Posterior vena cava (tissue), 2 donors: ENCODE measurements at places on chromosomes 5 and 9.

DNA sequence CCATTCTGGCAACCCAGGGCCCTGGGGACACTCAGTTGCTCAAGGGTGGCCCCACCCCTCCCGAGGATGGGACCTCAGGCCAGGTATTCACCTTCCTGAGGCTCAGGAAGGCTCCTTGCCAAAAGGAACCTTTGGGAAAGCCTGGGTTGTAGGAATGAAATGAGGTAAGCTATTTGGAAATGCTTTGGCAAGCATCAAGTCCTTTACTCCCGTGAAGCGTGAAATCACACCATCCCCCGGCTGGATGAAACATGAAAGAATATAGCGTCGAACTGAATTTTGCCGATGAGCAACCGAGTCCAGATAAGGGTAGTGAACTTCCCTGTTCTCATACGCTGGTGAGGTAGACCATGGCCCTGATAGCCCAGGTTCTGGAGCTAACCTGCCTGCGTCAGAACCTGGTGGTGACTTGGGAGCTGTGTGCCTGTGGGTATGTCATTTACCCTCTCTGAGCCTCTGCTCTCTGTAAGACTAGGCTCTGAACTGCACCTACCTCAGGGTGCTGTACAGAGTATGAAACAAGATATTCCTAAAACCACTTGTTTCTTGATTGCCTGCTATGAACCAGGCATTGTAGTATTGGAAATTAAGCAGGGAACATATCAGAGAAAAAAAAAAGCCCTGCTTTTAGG, 105.3 kb upstream of the BOD1 start:
- peak; percentile 30 for DNase-seq

DNA sequence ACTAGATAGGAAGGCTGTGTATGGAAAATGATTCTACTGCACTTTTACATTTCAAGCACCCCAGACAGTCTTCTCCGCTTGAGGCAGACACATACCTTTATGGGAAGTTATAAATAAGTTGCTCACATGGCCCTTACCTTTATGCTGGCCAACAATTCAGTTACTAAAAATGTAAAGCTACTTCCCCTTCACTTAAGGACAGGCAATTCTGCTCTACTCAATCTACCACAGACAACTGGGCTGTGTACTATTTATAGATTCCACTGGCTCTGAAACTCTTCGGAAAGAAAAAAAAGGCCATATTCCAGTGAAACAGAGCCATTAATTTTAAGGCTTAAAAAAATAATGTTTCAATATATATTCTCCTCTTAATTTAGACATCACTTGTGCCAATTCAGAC, 59.4 kb downstream of the ELAVL2 start:
- no peak for DNase-seq

GRCh38 chr5:168270476-168270875, 21.0 kb upstream of the WWC1 start:
- no peak for DNase-seq

DNA sequence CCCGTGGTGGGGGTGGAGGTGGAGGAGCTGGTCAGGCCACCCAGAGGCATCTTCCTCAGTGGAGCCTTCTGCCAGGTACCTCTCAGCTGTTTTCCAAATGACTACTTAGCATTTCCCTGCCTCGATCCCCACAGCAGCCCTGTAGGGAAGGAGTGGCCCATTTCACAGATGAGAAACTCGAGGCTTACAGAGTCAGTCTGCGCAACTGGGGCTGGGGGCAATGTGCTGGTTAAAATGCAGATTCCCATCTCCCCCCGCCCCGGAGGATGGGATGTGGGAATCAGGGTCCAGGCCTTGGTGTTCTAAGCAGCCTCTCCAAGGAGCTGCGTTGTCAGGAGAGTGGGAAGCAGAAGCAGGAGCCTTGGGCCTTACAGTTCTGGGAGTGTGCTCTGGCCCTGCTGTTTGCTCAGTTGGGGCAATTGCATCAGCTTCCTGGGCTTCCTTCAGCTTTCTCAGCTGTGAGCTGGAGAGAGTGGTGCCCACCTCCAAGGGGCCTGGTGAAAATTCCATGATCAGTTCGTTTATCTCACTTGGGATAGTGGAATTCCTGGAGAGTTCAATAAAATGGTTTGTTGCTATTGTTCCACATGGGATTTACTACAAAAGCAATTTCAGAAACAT, 19.4 kb downstream of the ERGIC1 start:
- no peak for DNase-seq

- DNase-seq, result no peak
Measured at GRCh38 chr5:139699351-139699750, 51.2 kb downstream of the CXXC5 start.

- DNase-seq, result no peak
Measured at GRCh38 chr9:105475302-105475701, 27.5 kb downstream of the FSD1L start.

GRCh38 chr5:140041099-140041491, 2.0 kb downstream of the NRG2 start:
- no peak for DNase-seq

- DNase-seq, result no peak
Measured at GRCh38 chr9:4263591-4263990, 36.3 kb downstream of the GLIS3 start.

DNA sequence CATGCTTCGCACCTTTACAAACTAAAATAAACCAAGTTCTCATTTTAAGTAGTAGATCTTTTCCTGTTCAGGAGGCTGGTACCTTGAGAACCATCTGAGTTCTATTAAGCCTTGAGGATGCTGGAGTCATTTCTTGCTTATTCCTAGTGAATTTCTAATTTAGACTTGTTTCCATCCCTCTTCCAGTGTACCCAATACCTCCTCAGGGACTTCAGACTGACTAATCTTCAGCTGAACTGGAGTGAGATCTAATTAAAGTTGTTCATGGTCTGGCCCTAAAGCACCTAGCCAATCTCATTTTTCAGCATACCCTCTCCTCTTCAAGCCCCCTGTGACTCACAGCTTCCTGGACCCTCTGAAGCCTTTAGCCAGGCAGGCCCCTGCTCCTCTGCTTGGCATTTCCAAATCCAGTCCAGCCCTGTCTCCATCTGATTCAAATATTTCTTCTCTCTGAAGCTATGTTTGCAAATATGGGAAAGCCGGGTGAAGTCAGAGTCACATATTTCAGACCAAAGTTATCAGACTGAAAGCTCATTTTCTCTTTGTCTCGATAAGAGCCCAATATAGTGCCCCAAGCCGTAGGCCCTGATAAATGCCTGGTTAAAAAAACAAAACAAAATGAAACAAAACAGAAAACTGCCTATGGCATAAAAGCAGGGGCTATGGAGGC, 19.4 kb upstream of the TNFSF15 start:
- no peak for DNase-seq

DNA sequence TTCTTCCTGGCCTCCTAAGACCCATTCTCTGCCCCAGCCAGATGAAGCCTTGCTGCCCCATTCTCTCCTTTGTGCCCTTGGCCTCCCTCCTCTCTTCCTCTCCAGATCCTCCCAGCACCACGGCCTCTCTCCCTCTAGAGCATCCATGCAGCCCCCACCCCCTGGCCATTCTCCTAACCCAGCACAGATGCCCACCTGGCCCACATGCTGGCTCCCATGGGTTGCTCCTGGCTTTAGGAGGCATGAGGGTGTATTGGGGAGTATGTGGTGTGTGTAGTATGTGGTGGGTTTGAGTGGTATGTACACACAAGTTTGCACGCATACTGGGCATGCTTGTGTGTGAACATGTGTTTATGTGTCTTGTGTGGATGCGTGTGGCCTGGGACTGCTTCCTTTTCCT, 47.1 kb downstream of the FOXI1 start:
- DNase-seq, result no peak

- DNase-seq, result peak; percentile 77
Measured at GRCh38 chr9:93807166-93808074, 147.7 kb downstream of the BARX1 start.

DNA sequence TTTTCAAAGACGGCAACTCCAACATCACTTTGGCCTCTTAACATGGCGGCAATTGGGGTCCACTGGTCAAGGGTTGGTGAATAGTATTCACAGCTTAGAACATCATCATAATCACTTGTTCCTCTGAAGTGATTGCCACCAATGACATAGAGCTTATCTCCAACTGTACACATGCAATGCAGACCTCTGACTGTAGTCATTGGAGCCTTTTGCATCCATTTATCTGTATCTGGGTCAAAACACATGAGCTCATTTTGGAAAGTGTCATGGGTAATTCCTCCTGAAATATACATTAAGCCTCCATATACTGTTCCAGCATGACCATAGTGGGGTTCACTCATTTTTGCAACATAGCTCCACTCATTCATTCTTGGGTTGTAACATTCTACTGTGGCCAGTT, 2.0 kb downstream of the KLHL9 start:
- DNase-seq, result no peak

DNA sequence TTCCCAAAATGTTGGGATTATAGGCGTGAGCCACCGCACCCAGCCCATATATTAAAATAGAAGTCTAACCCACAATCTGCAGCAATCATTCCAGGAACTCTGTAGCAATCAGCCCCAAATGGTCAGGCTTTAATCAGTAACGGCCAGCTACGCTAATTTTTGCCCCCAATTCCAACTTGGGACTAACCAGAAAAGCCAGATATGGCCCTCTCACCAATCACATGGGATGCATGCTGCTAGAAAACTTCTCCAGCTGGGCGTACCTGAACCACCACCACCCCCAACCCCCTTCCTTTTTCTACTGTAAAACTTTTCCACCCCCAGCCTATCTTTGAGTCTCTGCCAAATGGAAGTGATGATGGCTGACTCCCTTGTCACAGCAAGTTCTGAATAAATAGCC, 4.1 kb downstream of the SUSD1 start:
- DNase-seq, result no peak

- no peak for DNase-seq
Measured at GRCh38 chr9:131485728-131486422, 16.8 kb upstream of the POMT1 start.

GRCh38 chr5:73960023-73960422, 334.0 kb downstream of the ARHGEF28 start:
- DNase-seq, result no peak

DNA sequence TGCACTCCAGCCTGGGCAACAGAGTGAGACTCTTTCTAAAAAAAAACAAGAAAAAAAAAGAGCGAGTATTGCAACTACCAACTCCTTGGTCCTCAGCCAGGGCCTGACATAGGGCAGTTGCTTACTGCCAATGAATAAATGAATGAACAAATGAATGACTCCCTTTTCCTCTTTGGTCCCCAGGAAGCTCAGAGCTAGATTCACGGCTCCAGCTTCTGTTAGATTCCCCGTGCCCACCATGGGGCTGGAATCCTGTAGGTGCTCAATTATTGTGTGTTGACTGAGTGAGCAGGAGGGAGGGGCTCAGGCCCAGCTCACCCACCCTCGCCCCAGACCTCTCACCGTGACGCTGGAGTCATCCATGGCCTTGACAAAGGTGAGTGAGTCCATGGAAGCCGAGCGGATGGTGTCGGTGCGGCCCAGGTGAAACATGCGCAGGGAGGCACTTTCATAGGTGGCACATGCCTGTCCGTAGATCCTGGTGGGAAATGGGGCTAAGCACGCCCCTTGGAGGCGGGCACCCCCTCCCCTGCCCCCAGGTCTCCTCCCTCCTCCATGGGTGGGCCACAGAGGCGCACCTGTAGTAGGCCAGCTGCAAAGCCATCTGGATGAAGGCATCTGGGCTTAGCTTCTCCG, 12.8 kb downstream of the CRAT start:
- DNase-seq, result no peak

GRCh38 chr9:107890921-107891465, 401.4 kb upstream of the KLF4 start:
- no peak for DNase-seq

DNA sequence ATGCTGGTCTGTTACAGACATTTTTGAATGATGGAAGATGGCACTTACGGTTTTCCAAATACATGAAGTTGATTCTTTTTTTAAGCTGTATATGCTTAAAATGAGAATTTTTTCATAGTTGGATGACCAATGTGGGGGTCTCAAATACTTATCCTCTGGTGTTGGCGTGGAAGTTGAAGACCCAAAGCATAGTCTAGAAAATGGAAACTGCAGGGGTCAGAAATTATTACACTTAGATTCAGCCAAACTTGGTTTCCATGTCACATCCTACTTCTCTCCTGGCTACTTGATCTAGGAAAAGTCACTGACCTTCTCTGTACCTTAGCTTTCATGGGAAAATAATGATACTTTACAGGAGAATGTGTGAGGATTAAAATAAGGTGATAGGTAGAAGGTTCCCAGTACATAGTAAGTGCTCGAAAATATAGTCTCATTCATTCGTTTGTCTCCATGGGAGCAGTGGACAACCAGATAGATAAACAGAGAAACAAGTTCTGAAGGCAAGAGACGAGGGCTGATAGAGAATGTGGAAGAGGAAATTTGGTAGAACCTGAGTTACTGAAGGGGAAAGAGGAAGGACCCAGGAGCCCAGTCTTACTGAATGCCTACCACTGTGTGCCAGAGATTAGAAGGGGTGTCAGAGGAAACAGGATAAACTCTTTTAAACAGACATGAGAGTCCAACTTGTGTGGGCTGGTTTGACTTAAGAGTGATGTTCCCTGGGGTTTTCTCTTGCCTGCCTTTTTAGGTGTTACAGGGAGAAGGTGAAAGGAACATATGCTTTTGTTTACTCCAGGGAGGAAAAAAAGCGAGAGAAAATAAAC, 560.3 kb upstream of the KLF4 start:
- DNase-seq, result no peak

DNA sequence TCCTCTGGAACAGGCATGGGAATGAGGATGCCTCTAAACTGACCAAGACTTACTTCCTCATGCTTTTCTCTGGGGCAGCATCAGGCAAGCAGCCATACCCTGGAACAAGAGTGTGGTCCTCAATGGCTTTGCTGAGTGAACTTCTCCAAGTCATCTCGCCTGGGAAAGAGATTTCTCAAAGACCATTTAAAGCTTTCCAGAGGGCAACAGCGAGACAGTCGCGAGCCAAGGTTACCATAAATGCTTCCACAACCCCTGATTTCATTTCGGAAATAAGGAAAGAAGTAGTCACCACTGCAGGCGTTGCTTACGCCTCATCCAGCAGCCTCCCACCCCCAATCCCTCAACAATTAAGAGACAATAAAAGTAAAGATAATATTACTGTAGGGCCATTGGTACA, 1.1 kb upstream of the SNCAIP start:
- peak; percentile 67 for DNase-seq

- no peak for DNase-seq
Measured at GRCh38 chr9:26535151-26535550, 357.5 kb downstream of the CAAP1 start.

- DNase-seq, result peak; percentile 83
Measured at GRCh38 chr9:36136894-36137391, 410 bp downstream of the GLIPR2 start.

DNA sequence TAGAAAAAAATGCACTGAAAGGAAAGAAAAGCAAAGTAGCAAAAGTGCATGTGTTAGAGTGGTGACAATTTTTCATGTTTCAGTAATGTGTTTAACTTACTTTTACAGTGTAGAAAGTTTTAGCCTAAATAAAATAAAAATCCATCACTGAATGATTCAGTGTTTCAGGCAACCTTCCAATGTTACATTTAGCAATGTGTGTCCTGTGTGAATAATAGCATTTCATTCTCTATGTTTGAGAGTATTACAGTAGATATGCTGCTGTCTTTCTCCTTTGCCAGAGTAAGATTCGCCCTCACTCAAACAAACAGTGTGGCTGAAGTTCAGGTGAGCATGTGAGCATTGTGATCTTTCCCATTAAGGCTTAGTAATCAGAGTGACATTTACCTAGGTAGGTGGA, 171.1 kb downstream of the TARS1 start:
- DNase-seq, result no peak
